Sigmoid colon (tissue), 7 donors: ENCODE measurements at places on chromosomes 12 and 14. TPM values are rescaled to one million over a fixed set of nuclear protein-coding genes. Genes with fewer than 3 reads are reported as not detected.

GRCh38 chr14:75711105-75711795 is 50.2 kb downstream of the TTLL5 start:
- no peak for DNase-seq

DNA sequence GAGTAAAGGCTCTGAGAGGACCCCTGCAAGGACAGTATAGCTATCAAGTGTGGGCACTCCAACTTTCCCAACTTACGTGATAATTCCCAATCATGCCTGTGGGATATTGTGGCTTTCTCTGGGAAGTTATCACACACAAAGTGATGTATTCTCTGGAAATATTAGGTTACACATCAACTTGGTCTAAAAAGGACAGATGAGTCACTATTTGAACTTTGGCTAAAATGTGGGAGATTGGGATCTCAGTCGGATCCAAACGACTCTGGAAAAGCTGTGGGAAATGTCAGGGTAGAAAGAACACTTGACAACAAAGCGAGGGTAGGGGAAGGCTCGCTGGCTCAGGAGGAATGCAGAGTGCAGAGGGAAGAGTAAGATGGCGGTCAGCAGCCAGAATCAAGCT is 1048.9 kb downstream of the BCL11B start:
- DNase-seq = no peak

- DNase-seq = no peak
Observed at GRCh38 chr12:127542931-127543330, 724.0 kb upstream of the TMEM132C start.

DNA sequence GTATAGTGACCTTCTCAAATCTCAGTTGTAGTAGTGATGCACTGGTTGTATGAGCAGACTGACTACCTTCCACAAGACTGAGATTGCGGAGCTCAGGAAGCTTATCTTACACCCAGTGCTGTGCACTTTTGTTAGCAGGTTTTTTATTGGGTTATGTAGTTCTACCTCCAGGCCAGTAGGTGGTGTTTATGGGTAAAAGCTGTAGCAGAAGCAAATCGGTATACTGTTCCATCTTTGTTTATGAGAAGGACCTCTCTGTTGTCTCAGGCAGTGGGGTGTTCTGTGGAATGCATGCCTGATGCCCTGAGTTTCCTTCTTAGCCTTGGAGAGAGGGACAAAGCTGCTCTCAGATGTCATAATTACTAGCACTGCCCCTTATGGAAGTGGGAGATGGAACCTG is 217.8 kb downstream of the LRFN5 start:
- DNase-seq = no peak

DNA sequence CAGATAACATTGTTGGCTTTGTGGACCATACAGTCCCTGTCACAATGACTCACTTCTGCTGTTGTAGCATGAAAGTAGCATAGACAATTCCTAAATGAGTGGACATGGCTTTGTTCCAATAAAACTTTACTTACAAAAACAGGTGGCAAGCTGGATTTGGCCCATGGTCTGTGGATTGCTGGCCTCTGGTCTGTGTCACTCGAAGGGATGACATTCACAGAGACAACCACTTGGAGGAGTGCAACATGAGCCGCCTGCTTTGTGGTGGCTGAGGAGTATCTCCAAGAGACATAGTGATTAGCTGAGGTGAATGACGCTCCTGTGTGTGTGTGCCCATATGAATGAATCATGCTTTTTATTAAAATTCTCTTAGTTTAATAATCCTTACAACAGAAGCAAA is 81.3 kb upstream of the NRXN3 start:
- DNase-seq = no peak

DNA sequence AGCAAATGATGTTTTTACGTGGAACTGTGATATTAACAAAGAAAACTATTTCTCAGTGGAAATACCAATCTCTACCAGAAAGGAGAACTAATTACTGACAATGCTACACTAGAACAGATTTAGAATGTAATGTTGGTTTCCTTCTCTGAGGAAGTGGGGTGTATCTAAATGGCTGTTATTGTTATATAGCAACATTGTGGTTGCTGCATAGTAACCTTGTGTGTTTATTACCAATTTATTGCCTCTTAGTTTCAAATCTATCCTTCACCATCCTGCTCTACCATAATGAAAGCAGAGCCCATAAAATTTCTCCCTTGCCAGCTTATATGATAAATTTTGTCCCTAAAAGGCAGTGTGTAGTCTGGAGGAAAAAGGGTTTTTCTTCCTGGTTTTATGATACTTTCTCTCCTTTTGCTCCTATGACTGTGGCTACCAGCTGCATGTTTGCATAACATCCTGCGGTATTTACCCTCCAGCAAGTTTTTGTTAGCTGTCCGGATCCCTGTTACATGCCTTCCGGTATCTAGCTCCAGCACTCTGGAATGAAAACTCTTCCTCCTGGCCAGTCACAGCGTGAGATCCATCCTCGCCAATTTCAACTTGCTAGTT is 5.7 kb upstream of the KLRK1 start:
- DNase-seq = peak; percentile 71

DNA sequence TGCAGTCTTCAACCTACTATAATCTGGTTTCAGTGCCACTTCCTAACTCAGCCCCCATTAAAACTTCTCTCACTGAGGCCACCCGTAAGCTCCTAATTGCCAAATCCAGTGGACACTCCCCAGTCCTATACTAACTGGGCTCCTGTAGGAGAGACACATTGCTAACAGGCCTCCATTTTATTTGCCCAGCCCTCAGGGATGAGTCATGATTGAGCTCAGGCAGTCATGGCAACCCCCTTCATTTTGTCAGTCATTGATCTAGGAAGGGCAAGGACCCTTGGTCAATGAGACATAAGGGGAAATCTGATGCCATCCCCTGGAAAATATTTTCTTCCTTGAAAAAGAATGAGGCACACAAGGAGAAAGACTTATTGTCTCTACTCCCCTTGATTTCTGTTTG is 70.1 kb upstream of the HIF1A start:
- DNase-seq = no peak

Gene COX8C
- not detected for polyA plus RNA-seq

Gene TMEM116
- 6.8 TPM for polyA plus RNA-seq

Gene TPPP2
- polyA plus RNA-seq = not detected
